ENCODE measurements at places on chromosomes 7 and 10. TPM values are rescaled to one million over a fixed set of nuclear protein-coding genes. Genes with fewer than 3 reads are reported as not detected.

The CALCR gene
- total RNA-seq = 1.9 TPM

The ACSM6 gene
- 0.08 TPM for total RNA-seq

The POU6F2 gene
- total RNA-seq = not detected

The SEMA4G gene
- 2.5 TPM for total RNA-seq

The POLR2J2 gene
- 1.6 TPM for total RNA-seq

The PON3 gene
- not detected for total RNA-seq

The MAGI2 gene
- 1.8 TPM for total RNA-seq

The SLC26A5 gene
- not detected for total RNA-seq

The STEAP2 gene
- total RNA-seq = 0.08 TPM

The TSPAN12 gene
- 123 TPM for total RNA-seq

The MMD2 gene
- total RNA-seq = not detected

The TMEM225B gene
- total RNA-seq = 0.32 TPM

The MYH16 gene
- total RNA-seq = not detected

The CCDC7 gene
- 12.0 TPM for total RNA-seq

The GPNMB gene
- 0.85 TPM for total RNA-seq

The FOXI2 gene
- not detected for total RNA-seq

The PDGFA gene
- 31.6 TPM for total RNA-seq

The FANK1 gene
- 0.42 TPM for total RNA-seq

The FEZF1 gene
- total RNA-seq = not detected

The RADIL gene
- total RNA-seq = 0.12 TPM

The AKR1C2 gene
- 3.0 TPM for total RNA-seq

The SEM1 gene
- 348 TPM for total RNA-seq

The LLCFC1 gene
- total RNA-seq = not detected

The CYTH3 gene
- 17.2 TPM for total RNA-seq

The LRRN3 gene
- 19.3 TPM for total RNA-seq

The MSMB gene
- not detected for total RNA-seq

The LBX1 gene
- 13.7 TPM for total RNA-seq

The RBP3 gene
- total RNA-seq = not detected

The HKDC1 gene
- 0.08 TPM for total RNA-seq

The TMEM184A gene
- not detected for total RNA-seq

The ANAPC16 gene
- 72.2 TPM for total RNA-seq

The CPA2 gene
- 2.0 TPM for total RNA-seq

The TRPV5 gene
- not detected for total RNA-seq

The OGDHL gene
- 2.8 TPM for total RNA-seq

The ZC3HAV1 gene
- 11.0 TPM for total RNA-seq

The GCK gene
- total RNA-seq = not detected

The KNDC1 gene
- 1.1 TPM for total RNA-seq
